ENCODE measurements at places on chromosomes 7 and 10.
A peak's percentile ranks its signal among the peaks of the same experiment; 100 is the strongest.

- no peak overlapping the region for H3K4me3 ChIP-seq
- DNase-seq: no peak
Observed at GRCh38 chr10:113865901-113866300, 11.4 kb downstream of the NHLRC2 start.

DNA sequence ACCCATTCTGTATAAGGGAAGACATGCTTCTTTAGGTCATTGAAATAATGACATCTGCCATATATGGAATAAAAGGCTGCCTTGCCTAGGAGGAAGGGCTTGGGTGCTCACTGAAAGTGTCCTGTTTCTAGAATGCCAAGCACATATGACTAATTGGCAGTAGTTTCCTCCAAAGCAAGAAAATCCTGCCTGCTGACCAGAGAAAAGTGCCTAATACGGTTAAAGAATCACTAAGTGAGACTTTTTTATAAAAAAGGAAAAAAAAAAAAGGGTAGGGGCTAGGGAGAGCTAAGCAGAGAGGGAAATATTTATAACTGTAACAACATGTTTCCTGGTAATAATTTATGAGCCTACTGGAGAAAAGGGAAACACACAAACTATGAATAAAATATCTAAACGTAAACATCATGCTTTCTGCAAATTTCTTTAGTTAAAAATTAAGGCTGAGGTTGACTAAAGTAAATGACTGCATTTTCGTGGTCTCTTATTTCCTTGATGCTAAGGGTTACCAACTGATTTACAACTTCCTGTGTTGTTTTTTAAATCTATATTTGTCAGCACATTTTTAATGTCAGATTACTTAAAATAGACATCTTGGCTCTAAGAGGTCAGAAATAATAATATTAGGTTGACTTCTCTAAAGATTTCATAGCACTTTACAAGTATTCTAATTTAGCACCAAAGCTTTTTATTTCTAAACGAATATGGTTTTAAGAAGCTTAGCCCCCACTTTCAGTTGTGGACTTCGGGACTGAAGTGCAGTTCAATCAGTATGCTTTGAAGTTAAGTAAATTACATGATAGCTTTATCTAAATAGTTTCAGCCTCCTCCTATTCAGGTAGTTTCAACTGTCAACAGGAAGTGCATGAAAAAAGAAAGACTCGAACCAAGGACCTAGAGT, 89.6 kb downstream of the CABCOCO1 start:
- no peak overlapping the region for H3K27ac ChIP-seq
- no peaks in the 10 kb centered on the region for H3K36me3 ChIP-seq
- no peaks in the 10 kb centered on the region for H3K4me1 ChIP-seq
- DNase-seq: no peak
- H3K27me3 ChIP-seq: no peaks in the 10 kb centered on the region
- H3K4me3 ChIP-seq: no peak overlapping the region

DNA sequence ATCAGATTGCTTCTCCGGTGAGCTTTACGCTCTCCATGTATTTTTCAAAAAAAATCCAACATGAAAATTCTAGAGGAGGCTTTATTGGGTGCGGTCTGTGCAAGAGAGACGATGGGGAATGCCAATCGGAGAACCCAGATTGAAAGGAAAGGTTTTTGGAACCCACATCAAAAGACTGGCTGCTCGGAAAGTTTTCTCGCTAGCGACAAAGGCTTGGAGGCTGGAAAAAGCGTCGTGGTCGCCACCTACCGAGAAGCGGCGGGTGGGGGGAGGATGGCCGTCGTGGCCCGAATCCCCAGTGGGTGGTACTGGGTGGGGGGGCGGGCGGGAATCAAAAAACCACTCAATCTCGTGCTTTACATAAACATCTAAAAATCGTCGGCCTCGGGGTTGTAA, 1.1 kb upstream of the GTF2I start:
- H3K27ac ChIP-seq: peak overlapping the region; percentile 99
- H3K4me1 ChIP-seq: peaks cover 35% of the 10 kb centered on the region
- H3K27me3 ChIP-seq: no peaks in the 10 kb centered on the region

DNA sequence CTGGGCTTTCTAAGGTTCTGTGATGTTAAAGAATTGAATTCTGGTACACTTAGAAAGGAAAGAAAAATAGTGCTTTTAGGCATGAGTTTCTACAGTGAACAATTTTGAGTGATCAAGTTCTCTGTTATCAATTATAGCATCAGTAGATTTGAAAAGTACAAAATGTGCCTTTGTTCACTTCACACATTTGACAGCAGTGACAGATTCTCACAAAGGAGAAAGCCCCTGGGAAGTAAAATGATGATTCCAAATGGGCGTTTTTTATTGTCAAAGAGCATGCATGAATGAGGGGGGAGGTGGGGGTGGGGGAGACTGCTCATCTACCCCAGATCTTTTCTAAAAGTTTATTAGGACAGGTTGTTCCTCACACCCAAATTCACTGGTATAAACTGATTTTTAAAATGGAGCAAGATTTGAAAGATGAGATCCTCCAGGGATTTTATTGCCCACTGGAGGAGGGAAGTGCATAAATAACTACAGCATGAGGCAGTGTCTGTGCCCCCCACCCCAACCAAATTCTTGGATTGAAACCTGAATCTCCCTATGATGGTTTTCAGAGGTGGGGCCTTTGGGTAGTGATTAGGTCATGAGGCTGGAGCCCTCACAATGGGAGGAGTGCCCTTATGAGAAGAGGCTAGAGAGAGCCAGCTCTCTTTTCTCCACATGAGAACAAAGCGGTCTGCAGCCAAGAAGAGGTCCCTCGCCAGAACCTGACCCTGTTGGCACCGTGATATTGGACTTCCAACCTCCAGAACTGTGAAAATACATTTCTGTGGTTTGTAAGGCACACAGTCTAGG, 79.5 kb downstream of the AOAH start:
- H3K4me3 ChIP-seq: no peak overlapping the region
- H3K27ac ChIP-seq: no peak overlapping the region
- H3K4me1 ChIP-seq: no peaks in the 10 kb centered on the region
- no peaks in the 10 kb centered on the region for H3K27me3 ChIP-seq
- DNase-seq: no peak

DNA sequence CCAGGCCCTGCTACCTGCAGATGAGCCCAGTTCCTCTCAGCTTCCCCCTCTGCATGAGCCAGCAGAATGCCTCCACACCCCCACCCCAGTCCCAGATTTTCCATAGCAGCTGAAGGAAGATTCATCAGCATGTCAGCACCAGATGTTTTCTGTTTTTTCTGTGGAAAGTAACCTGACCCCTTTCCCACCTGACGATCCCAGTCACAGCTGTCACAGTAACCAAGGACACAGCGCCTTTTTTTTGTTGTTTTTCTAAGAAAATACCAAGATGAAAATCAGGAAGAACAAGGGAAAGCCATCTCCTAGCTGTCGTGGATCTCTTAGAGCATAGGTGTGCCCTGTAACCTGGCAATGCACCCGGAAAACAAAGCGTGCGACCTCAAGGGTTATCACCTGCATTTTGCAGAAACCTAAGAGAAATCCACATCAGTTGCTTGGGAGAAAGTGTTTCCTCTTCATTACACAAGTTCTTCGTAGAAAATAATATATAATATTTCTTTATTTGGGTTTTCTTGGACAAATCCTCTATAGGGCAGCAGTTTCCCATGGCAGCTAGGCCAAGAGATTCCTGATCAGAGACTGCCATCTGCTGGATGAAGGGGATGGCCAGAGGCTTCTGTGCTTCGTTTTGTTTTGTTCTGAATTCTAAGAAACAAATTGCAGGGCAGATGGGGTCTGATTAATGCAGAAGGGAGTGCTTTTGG, 401.9 kb downstream of the TNS3 start:
- H3K4me3 ChIP-seq: no peak overlapping the region
- no peak for DNase-seq
- peak overlapping the region; percentile 21 for H3K27ac ChIP-seq
- no peaks in the 10 kb centered on the region for H3K36me3 ChIP-seq
- H3K4me1 ChIP-seq: no peaks in the 10 kb centered on the region
- H3K27me3 ChIP-seq: no peaks in the 10 kb centered on the region

DNA sequence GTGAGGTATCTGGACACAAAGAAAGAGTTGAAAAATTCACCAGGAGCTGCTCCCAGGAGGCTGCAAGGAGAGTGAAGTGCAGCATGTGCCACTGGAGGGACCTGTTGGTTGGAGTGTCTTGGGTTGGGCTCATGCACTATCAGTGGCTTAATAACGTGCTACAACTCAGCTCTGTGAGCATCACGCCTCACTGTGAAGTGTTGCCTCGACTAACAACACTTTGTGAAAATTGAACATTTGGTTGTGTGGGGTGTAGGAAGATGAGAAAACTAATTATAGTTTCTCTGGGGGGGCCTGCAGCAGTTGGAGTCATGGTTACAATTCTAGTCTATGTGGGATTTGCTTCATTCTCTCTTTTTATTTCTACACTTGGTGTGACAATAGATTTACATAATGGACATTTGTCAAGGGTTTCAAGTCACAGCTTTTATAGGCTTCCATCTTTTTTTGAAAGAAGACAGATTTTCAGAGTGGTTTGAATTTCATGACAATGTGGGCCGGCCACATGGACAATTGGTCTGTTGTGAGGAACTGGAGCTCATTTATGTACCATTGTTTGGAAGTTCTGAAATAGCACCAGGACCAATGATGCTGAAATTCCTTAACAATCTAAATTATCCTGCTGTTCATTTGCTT, 121.3 kb downstream of the RAMP3 start:
- H3K4me3 ChIP-seq: no peak overlapping the region
- H3K4me1 ChIP-seq: no peaks in the 10 kb centered on the region
- no peaks in the 10 kb centered on the region for H3K36me3 ChIP-seq
- H3K27ac ChIP-seq: no peak overlapping the region
- no peak for DNase-seq

GRCh38 chr7:96823274-96823673, 113.6 kb upstream of the SEM1 start:
- no peaks in the 10 kb centered on the region for H3K27me3 ChIP-seq
- H3K4me1 ChIP-seq: no peaks in the 10 kb centered on the region
- DNase-seq: no peak
- no peak overlapping the region for H3K4me3 ChIP-seq

- no peak overlapping the region for H3K27ac ChIP-seq
- no peaks in the 10 kb centered on the region for H3K36me3 ChIP-seq
- H3K4me3 ChIP-seq: no peak overlapping the region
- H3K27me3 ChIP-seq: peaks cover 14% of the 10 kb centered on the region
- no peak for DNase-seq
Observed at GRCh38 chr7:129147731-129148130, 3.2 kb downstream of the TSPAN33 start.

DNA sequence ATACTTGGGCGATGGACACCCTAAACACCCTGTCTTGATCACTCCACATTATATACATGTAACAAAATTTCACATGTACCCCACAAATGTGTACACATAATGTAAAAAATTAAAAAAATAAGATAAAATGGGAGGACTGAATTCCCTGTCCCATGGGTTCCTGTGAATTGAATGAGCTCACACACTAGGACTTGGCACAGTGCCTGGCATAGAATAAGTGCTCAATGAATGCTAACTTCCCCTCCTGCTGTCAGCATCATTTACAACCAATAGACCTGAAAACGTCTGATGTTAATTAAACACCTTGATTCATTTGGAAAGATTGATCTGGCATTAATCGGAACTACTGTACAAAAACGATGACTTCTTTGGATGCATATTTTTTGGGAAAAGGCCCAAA, 117.3 kb upstream of the ZNF438 start:
- H3K27ac ChIP-seq: no peak overlapping the region
- no peaks in the 10 kb centered on the region for H3K27me3 ChIP-seq
- DNase-seq: no peak
- no peak overlapping the region for H3K4me3 ChIP-seq

DNA sequence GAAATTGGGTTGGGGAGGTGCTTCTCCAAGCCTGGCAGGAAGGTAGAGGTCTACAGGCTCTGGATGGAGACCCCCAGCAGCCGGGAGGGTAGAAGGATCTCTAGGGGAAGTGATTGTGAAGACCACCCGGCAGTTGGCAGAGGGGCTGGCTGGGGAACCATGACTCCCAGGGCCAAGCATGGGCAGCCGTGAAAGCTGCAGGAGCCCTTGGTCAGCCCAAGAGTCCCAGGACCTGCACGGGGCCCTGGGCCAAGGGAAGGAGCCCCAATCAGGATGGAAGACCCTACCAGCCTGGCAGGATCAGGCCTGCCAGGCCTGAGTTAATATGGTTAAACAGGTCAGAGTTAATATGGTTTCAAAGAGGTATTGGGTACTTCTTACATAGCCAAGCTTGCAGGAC, 126.3 kb upstream of the NANOS1 start:
- H3K4me3 ChIP-seq: no peak overlapping the region
- no peaks in the 10 kb centered on the region for H3K36me3 ChIP-seq
- no peaks in the 10 kb centered on the region for H3K4me1 ChIP-seq

GRCh38 chr10:79459243-79459642, 13.8 kb upstream of the ZCCHC24 start:
- H3K36me3 ChIP-seq: no peaks in the 10 kb centered on the region
- DNase-seq: no peak
- H3K27me3 ChIP-seq: no peaks in the 10 kb centered on the region
- H3K4me1 ChIP-seq: peaks cover 7% of the 10 kb centered on the region

DNA sequence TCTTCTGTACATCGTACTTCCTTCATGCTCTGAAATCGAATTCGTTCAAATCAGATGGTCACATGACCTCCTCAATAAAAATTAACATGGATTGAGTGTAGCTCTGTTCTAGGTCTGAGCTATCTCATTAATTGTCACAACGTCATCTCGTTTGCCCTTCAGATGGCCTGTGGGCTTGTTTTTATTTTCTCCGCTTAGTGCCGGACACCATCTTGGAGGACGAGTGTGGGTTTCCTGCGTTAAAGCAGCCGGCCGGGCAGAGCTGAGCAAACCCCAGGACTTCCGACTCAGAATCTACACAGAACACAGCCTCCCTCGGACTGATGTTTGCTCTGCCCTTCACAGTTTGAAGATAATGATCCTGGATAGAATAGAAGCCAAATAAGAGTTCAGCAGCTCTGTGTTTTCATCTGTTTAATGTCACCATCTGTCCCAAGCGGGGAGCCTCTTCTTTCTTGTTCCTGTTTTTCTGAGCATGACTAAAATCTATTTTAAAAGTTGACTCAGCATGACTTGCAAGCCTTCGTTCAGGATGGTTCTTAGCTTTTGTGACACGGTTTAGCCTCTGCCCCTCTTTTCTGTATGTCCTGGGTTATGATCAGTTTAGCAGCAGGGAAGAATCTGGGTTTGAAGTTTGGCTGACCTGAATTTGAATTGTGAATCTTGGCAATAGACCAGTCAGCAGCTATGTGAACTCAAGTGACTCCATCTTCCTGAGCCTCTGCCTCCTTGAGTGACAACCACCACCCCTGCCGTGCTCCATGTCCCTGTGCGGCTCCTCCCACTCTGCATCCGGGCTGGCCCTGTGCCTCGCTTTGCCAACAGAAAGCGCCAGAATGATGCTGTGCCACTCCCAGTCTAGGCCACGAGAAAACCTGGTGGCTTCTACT, 30.6 kb upstream of the GALNTL5 start:
- H3K27ac ChIP-seq: peak overlapping the region; percentile 74
- H3K4me1 ChIP-seq: no peaks in the 10 kb centered on the region
- no peaks in the 10 kb centered on the region for H3K27me3 ChIP-seq
- no peaks in the 10 kb centered on the region for H3K36me3 ChIP-seq

- peaks cover 23% of the 10 kb centered on the region for H3K4me1 ChIP-seq
- H3K4me3 ChIP-seq: no peak overlapping the region
- H3K36me3 ChIP-seq: no peaks in the 10 kb centered on the region
- peak; percentile 50 for DNase-seq
Observed at GRCh38 chr10:132001238-132001972, 19.7 kb upstream of the BNIP3 start.

All from sigmoid colon (tissue), 7 donors.